HEK293T (cell line): ENCODE measurements at places on chromosomes 1 and 21.

- DNase-seq = no peak
These were observed 22.9 kb upstream of the TTLL7 start for GRCh38 chr1:84021822-84022221.

DNA sequence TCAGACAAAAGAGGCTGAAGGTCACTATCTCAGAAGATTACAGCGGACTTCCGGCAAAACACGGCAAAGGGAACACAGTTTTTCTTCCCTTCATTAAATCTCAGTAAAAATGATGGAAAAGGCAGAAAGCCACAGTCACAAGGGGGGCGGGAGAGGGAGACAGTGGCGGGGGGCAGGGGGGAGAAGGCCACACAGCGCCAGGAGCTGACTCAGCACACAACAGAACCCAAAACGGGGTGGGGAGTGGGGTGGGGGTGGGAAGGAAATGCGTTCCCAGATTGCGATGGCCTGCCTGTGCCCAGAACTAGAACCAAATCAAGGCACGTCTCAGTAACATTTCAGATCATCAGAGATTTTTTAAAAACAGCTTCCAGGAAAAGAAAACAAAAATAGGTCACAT, 13.4 kb downstream of the CFAP74 start:
- no peak for DNase-seq

DNA sequence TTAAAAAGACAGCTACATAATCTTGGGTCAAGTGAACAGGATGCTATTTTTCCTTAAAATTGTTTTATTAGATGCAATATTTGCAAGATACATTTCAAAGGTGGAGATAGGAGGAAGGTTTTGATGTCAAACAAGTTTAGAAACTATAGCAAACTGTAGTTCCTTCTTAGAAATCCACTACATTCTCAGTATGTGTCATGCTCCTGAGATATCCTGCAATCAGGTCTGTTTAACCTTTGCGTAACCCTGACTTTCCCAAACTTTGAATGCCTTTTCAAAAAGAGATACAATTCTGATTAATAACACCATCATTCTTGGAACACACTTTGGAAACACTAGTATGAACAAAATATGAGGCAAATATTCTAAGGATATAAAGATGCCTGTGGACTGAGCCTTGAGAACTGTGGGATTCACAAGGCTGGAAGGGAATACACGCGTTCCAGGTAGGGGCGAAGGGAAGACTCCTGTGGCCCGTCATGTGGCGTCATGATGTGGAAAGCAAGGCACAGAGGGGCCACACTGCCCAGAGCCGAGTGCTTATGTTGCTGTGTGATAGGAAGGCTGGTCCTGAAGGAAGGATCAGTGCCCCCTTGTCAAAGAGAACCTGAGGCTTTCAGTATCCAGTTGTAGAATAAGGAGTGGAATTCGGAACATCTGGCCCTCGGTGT, 19.6 kb upstream of the TARBP1 start:
- no peak for DNase-seq

GRCh38 chr1:198893763-198894444, 255.1 kb downstream of the PTPRC start:
- DNase-seq = no peak

DNA sequence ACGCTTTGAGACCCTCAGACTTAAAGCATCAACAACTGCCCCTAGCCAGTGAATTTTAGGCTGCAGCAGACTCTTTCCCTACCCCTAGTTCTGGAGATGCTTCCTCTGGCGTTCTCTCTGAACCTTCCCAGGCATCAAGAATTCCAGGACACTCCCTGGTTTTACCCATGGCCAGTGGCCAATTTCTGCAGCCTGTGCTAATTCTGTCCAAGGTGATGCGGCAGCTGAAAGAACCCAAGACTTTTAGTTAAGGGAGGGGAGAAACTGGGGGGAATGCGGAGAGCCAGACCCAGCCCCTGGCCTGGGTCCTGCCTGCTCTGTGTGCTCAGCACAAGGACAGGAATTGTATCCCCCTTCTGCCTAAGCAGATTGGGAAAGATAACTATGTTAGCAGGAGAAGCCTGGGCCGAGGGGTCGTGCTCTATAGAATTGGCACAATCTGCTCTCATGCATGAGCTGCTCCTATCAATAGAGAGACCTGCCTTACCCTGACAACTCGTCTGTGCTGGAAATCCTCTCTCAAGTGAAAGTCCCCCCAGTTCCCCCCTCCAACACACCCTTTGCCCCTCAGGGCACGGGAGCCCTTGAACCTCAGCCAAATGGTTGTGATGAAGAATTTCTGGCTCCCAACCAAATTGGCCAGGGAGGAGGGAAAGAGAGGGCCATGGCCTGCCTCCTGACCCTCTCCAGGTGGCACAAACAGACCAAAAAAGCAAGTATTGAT, 5.4 kb upstream of the GJA8 start:
- DNase-seq = no peak

GRCh38 chr21:36396325-36396724, 11.1 kb downstream of the CHAF1B start:
- no peak for DNase-seq

GRCh38 chr1:33763406-33763805, 100.5 kb upstream of the HMGB4 start:
- no peak for DNase-seq

- peak; percentile 40 for DNase-seq
These were observed 86.3 kb downstream of the ACBD6 start for GRCh38 chr1:180415985-180416633.

DNA sequence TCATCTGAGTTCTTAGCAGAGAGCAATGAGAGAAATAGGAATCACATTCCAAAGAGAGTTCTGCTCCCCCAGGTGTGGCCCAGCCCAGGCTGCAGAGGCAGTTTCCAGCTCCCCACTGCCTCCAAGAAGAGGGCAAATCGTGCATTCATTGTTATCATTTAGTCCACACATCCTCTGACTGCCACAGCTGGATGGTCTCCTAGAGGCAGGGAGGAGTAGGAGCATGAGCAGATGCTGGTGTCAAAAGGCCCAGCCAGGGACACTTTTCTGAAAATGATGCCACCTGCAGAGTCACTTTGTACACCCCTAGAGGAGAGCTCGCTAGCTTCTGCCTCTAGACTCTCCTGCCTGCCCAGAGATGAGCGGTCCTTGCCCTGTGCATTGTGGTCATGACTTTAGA, 33.6 kb upstream of the GNPAT start:
- no peak for DNase-seq

DNA sequence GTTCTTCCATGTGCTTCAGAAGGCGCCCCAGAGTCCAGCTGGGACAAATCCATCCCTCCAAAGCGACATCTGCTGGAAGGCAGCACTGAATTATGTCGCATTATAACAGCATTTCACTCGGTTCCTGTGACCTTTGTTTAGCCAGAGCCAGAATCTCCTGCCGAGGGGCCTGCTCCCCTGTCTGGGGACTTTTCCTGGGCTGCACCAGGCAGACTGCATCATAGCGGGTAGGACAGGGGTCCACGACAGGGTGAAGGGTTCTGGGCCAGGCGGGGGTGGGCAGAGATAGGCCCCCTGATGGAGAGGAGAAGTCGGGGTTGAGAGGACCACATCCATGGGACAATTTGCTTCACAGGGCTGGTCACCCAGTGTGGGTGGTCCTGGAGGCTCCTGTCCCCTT, 276.9 kb downstream of the MATN1 start:
- peak; percentile 3 for DNase-seq

GRCh38 chr1:161080441-161081405, 8.6 kb downstream of the NECTIN4 start:
- no peak for DNase-seq

GRCh38 chr21:45045481-45045880, 28.9 kb upstream of the ADARB1 start:
- DNase-seq = no peak
